Activated CD4-positive, alpha-beta memory T cell treated with anti-CD3 and anti-CD28 coated beads for 36 hours (primary cell): ENCODE measurements at places on chromosomes 13 and 19. TPM values are rescaled to one million over a fixed set of nuclear protein-coding genes. Genes with fewer than 3 reads are reported as not detected.
A peak's percentile ranks its signal among the peaks of the same experiment; 100 is the strongest.

The SELENOV gene
- total RNA-seq: not detected

The KASH5 gene
- total RNA-seq: 2.3 TPM

The ERICH6B gene
- total RNA-seq: not detected

The PSG2 gene
- total RNA-seq: not detected

The ZNF383 gene
- 7.7 TPM for total RNA-seq

The NLRP11 gene
- total RNA-seq: not detected

The ZNF649 gene
- 6.7 TPM for total RNA-seq

The C13orf46 gene
- 1.8 TPM for total RNA-seq

The HRC gene
- total RNA-seq: not detected

The FGF22 gene
- 0.14 TPM for total RNA-seq

The RNF113B gene
- total RNA-seq: not detected

GRCh38 chr13:42420304-42420703, 148.4 kb downstream of the AKAP11 start:
- DNase-seq: peak; percentile 81

- DNase-seq: no peak
Observed at GRCh38 chr13:30615866-30616541, 1.7 kb upstream of the USPL1 start.

DNA sequence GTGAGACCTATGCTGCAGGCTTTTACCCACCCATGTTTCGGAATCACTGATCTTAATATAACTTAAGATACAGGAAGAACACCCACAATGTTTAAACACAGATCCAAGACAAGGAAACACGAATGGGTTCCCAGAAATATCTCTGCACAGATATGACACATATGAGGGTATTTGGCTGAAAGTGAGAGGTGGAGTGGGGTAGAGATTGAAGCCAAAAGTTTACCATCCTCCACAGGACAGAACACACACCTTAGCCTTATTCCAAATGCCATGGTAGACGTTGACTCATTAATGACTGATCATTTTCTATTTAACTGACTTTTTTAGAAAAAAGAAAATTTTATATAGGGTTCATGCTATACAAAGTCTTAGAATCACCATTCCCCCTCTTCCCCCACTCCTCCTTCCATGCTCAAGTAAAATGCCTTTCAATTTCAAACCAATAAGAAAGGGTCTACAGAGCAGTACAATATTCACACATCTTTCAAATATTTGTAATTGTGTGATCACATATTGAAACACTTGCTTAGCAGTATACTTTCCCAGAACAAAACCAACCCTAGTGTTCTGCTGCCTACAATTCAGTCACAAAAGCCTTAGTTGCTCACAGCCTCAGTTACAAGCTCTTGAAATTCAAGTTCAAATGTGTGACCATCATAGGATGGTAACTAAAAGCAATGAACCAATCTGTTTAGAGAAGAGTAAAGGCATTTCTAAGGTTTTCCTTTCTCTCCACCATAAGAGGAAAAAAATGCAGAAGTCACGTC, 11.8 kb upstream of the DOCK9 start:
- DNase-seq: no peak

DNA sequence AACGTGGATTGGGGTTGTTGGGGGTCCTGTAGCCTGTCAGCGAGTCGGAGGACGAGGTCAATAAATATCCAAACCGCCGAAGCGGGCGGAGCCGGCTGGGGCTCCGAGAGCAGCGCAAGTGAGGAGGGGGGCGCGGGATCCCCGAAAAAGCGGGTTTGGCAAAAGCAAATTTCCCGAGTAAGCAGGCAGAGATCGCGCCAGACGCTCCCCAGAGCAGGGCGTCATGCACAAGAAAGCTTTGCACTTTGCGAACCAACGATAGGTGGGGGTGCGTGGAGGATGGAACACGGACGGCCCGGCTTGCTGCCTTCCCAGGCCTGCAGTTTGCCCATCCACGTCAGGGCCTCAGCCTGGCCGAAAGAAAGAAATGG, 754 bp upstream of the SIX5 start:
- no peak for DNase-seq

DNA sequence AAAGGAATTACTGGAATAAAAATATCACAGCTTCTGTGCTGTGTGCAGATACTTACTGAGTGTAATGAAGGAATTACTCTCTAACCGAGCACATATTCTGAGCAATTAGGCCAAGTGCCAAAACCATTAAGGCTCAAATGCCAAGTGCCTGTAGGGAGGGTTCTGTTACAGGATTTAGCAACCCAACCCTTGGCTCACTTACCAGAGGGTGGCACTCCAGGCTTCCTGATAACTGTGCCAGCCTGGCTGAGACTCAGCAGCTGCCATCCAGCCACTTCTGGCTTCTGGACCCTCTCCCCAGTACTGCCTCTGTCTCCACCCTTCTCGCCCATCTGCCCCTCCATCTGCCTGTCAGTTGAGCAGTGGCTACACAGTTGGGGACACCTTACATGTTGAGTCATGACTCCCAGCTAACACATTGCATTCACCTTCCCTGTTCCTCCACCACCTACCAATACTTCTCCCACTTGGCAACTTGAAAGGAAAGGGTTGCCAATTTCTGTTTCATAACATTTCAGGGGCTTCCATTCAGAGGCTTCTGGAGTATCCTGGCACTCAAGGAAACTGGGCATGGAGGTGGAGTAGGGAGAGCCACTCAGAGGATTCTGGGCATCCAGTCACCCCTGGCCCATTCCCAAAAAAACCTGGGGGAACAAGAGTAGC, 110.5 kb downstream of the COG6 start:
- peak; percentile 61 for DNase-seq

DNA sequence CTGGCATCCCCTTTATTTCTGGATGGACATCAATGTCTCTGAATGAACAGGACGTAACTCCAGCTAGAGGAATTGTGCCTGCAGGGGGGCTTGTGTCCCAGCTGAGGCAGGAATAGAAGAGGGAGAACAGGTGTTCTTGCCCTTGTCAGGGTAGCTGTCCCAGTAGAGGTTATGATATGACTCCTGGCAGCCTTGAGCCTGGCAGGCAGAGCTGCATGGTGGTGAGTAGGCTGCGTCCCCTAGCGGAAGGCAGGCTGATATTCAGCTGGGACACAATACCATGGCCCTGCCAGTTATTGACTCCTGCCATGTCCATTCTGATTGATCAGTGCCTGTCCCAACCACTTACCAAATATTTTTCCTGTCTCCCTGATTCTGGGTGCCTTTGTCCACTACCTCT, 197.2 kb downstream of the RAP2A start:
- no peak for DNase-seq

DNA sequence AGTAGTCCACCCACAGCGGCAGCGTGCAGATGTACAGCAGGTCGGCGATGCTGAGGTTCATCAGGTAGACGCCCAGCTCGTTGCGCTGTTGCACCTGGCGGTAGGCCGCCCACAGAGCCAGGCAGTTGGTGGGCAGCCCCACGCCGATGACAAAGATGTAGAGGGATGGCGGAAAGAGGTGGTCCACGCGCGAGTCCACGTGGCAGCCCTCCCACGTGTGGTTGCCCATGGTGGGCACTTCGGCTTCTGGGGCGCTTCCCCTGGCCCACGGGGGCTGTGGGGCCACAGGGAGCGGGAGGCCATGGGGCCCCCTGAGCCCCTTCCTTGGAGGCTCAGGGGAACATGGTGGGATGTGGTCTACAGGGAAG, 7.0 kb upstream of the OPA3 start:
- no peak for DNase-seq

DNA sequence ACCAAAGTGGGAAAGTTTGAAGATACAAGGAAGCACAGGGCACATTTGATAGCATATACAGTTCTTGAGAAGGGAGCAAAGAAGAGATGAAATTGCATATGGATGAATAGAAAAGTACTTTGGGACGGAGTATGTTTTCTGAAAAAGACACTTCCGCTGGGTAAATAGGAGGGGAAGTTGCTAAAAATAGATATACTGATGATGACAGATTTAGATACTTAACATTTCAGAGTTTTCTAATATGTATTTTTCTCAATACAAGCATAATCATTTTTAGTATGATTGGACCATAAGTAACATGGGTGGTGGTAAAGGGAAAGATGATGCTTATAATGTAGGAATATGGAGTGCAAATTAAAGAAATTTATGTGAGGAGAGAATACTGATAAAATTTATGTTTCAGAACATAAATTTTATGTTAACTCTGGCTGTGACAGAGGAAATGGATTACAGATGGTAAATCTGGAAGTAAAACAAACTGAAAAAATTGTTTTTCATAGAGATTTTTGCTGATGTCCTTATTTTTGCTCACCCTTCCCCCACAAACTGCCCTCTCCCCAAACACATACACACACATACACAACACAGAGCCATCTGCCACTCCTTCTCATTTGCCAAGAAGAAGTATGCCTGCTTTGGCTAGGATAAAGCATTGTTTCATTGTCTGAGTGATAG, 583.9 kb upstream of the MIR17HG start:
- no peak for DNase-seq

GRCh38 chr13:91139232-91139631, 208.3 kb upstream of the MIR17HG start:
- DNase-seq: no peak

GRCh38 chr19:15149737-15150136, 42.5 kb downstream of the SYDE1 start:
- DNase-seq: no peak

- DNase-seq: no peak
Observed at GRCh38 chr13:33528896-33529295, 243.3 kb upstream of the STARD13 start.

GRCh38 chr19:14072535-14073260, at the start of gene MISP3:
Gene MISP3, plus strand, starts transcription at chr19:14072786. Its CDS starts 524 bp downstream, at chr19:14073310.
- peak; percentile 58 for DNase-seq

- no peak for DNase-seq
Observed at GRCh38 chr13:91704398-91704797, 306.0 kb downstream of the GPC5 start.

- peak; percentile 90 for DNase-seq
Observed at GRCh38 chr13:100088644-100089464, at the start of gene PCCA. Gene PCCA, plus strand, starts transcription at chr13:100089093. Its CDS starts 28 bp downstream, at chr13:100089121.

- peak; percentile 69 for DNase-seq
Observed at GRCh38 chr19:41226053-41226873, 7.2 kb downstream of the AXL start.

DNA sequence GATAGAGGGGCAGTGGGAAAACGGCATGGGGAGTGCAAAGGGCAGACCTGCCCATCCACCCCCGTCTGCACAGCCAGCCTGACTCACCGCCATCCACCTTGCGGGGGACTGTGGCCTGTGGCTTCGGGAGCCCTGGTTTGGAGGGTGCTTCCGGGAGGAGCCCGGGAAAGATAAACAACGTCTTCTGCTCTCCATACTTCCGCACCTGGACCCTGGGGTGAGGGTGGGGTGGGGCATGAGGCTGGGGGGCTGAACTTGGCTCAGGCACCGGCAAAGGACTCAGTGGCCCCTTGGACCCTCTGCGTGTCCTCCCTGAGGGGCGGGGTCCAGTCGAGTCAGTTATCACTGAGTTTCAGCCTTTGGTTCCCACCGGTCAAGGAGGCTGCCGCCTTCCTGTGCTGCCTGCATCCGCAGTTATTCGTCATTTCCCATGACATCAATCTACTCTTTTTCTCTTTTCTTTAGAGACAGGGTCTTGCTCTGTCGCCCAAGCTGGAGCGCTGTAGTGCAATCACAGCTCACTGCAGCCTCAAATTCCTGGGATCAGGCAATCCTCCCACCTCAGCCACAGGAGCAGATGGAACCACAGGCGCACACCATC, 3.2 kb downstream of the GPR108 start:
- DNase-seq: no peak

GRCh38 chr13:44840131-44840530, 149.1 kb downstream of the NUFIP1 start:
- no peak for DNase-seq

GRCh38 chr19:39969681-39970424, 1.1 kb upstream of the PSMC4 start:
- peak; percentile 53 for DNase-seq

DNA sequence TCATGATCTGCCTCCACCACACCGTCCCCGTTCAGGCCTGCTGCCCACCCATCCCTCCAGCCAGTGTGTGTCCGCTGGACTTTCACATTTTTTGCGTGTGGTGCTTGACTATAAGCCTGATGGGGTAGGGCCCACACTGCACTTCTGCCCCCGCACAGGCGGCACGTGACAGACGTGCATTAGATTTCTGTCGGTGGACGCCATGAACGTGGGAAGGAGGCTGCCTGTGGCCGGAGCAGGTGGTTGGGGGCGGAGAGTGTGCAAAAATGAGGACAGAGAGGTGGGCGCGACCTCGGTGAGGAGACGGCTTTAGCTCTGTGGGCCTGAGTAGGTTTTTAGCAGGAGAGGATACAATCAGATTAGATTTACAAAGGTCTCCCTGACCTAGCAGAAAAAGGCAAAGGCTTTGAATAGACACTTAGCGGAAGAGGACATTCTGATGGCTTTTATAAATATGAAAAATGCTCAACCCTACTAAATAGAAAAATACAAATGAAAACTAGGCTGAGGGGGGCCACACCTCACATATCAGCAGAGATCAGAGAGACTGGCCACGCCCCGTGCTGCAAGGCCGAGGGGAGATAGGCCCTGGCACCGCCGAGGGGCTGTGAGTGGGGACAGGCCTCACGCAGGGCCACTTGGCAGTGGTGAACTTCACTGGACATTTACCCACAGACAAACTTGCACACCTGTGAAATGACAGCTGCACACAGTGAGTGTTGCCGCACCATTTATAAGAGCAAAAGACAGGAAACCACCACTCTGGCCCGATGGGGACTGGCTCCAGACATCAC, 25.4 kb downstream of the PAK4 start:
- DNase-seq: no peak

DNA sequence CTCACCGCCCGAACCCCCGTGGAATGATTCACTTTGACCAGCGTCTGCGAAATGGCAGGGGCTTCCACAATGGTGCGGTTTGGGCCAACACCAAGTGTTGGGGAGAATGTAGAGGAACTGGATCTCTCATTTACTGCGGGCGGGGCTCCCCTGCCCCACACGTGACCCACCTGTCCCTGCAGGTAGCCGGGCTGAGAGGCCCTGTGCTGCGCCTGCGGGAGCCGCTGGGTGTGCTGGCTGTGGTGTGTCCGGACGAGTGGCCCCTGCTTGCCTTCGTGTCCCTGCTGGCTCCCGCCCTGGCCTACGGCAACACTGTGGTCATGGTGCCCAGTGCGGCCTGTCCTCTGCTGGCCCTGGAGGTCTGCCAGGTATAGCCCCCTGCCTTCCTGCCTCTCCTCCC, 5.8 kb upstream of the FLT3LG start:
- DNase-seq: no peak

GRCh38 chr13:26618726-26619125, 61.2 kb downstream of the WASF3 start:
- DNase-seq: no peak

DNA sequence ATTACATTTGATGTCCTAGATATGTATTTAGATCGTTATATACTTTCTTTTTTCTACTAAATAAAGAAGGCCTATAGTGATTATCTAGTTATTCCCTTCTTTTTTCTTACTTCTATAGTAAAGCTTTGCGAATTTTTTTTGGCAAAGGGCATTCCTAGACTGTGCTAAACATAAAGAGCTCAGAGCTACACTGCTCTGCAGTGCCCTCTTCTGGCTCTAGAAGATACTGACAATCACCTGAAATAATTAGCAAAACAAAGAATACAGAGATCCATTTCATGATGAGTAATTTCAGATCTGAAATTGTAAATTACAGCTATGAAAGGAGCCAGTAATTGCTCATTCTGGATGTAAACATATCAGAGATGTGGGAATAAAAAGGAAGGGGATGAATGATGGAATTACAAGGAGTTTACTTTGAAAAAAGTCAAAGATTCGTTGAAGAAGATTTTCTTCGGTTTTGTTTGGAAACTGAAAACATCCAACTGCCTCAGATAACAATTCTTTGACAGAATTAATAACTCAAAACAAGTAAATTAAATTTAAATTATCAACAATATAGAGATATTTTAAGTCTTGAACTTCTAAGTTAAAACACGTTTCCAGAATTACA, 288.5 kb downstream of the NALCN start:
- DNase-seq: peak; percentile 17

GRCh38 chr13:87123987-87124784, 547.0 kb upstream of the SLITRK5 start:
- no peak for DNase-seq
